ENCODE measurements at places on chromosomes 2 and 18. TPM values are rescaled to one million over a fixed set of nuclear protein-coding genes. Genes with fewer than 3 reads are reported as not detected.

ALKAL2 gene
- total RNA-seq = not detected

FAM228A gene
- total RNA-seq = not detected

AGAP1 gene
- 16.2 TPM for total RNA-seq

PRSS56 gene
- not detected for total RNA-seq

TUBB8B gene
- not detected for total RNA-seq

CREG2 gene
- total RNA-seq = 0.78 TPM

DAPL1 gene
- total RNA-seq = not detected

ASXL3 gene
- 0.59 TPM for total RNA-seq

MEMO1 gene
- total RNA-seq = 56.7 TPM

KLHL41 gene
- total RNA-seq = 0.37 TPM

RAD51AP2 gene
- not detected for total RNA-seq

FBXO15 gene
- total RNA-seq = 0.37 TPM

TRIM43 gene
- total RNA-seq = not detected
